AML-193 (cell line): ENCODE measurements at places on chromosomes 13 and 19.

DNA sequence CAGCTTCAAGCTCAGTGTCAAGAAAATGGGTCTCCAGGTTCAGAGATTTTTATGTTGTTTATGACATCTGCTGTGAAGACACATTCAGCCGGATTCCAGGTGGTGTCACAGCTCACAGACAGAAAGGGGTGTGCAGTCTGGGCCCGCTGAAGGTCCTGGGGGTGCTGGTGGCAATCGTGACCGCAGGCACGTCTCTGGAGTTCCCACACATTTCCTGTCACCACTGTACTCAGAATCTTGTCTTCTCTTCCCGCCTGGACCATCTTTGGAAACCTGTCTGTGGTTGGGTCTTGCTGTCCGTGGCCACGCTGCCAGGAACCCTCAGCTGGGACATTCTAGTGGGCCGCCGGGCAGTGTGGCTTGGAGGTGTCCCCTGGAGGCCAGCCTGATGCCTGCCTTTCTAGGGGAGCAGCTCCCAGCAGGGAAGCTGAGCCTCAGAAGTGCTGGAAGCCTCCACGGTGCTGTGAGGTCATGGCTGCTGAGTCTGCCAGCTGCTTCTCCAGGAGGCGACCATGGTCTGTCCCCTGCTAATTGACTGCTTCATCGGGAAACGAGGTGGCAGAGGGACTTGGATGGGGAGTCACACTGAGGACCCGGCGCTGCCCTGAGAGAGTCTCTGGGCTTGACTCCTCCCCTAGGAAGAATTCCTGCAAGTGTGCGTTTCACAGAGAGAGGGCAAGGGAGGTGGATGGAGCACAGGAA is 3.7 kb downstream of the TEX29 start:
- no peak for DNase-seq

- DNase-seq: peak; percentile 27
Measured at GRCh38 chr19:31340042-31341025, 8.9 kb downstream of the TSHZ3 start.

DNA sequence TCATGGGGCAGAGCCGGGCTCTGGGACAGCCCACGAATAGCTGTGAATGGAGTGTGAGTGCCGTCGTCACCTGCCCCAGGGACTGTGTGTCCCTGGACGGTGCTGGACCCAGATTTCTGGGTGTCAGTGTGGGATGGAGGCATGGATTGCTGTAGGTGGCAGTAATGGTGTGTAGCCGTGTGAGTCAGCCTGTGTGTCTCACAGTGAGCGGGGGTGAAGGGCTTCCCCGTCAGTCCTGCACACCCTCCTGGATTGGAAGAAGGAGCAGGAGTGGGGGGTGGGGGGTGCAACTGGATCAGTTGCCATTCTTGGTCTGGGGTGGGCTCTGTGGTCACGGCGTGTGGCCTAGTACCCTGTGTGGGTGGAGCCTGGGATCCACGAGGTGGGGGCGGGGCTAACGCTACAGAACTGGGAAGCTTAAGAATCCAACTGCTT is 6.5 kb upstream of the LTBP4 start:
- no peak for DNase-seq

DNA sequence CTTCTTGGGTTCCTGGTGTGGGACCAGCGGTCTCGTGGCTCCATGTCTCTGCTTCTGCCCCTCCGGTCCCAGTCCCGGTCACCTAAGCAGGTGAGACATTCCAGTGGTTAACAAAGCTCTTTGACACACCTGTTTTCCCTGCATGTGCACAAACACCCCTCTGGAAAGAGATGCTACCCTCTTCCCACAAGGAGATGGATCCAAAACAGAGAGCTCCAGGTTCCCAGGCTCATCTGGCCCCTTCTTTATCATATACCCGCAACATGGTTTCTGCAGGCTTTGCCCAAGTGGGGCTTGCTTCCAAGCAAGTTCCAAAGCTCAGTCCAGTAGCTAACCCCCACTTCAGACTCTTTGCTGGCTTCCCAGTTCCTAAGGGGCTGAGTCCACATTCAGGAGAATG is 17.8 kb downstream of the PEG3 start:
- DNase-seq: no peak

GRCh38 chr13:109157275-109157674 is 527.9 kb downstream of the MYO16 start:
- DNase-seq: no peak

- no peak for DNase-seq
Measured at GRCh38 chr13:40368127-40368891, 298.1 kb downstream of the FOXO1 start.

- no peak for DNase-seq
Measured at GRCh38 chr13:27965740-27966640, 3.1 kb downstream of the CDX2 start.

- DNase-seq: no peak
Measured at GRCh38 chr13:36769126-36769525, 49.9 kb upstream of the RFXAP start.

DNA sequence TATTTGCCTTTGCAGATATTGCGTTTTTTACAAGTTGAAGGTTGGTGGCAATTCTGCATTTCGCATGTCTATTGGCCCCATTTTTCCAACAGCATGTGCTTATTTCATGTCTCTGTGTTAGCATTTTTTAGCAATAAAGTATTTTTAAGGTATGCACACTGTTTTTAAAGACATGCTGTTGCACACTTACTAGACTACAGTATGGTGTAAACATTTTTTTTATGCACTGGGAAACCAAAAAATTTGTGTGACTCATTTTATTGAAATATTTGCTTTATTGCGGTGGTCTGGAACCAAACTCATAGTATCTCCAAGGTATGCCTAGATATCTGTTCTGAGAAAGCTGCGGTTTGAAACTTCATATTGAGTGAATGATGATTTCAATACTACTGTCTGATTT is 55.4 kb upstream of the RNF113B start:
- DNase-seq: no peak

DNA sequence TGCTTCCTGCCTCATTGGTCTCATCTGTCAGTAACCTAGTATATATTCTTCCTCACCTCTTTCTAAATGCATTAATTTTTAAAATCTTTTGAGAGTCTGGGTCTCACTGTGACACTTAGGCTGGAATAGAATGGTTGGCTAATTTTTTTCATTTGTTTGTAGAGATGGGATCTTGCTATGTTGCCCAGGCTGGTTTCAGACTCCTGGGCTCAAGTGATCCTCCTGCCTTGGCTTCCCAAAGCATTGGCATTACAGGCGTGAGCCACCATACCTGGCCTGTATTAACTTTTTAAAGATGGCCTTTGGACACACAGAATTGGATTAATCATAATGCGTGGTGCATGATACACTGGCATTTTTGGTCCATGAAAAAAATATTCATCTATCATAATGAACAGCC is 29.9 kb downstream of the SIPA1L3 start:
- DNase-seq: no peak

DNA sequence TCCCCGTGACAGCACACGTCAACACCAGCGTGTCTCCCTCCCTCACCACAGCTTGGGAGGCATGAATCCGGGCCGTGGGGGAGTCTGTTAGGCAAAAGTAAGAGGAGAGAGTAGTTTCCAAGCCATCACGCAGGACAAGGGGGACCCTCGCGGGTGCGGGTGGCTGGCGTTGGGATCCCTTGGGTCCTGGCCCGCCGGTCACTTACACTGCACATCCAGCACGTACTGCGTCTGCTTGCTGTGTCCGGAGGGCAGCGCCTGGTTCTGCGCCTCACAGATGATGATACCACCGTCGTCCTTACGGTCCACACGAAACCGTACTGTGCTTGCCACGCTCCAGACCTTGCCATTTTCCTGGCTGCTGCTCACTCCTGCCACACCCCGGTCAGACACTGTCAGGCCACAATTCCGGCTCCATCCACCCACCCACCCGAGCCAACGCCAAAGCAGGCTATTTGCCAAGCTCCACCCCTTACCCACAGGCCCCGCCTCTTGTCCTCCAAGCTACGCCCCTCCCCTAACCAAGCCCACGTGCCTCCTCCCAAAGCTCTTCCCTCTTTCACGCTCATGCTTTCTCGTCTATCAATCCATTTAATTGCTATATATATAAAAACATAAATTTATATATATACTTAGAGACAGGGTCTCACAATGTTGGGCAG is 6.6 kb upstream of the ZNF428 start:
- no peak for DNase-seq

DNA sequence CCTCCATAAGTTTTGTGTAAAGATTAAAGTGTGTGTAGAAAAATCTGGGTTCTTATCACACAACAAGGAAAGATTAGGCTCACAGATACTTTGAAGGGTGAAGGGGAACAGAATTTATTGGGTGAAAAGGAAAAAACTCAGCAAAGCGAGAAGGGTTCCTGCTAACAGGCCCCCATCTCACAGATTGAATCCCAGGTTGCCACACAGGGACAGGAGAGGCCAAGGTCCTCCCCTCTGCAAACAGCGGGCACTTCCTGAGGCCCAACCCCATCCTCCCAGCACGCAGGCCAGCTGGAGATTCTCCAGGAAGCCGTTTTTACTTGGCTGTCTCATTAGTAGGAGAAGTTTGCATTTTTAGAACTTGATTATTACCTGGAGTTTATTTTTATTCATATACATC is 15.2 kb upstream of the ERCC5 start:
- DNase-seq: no peak

DNA sequence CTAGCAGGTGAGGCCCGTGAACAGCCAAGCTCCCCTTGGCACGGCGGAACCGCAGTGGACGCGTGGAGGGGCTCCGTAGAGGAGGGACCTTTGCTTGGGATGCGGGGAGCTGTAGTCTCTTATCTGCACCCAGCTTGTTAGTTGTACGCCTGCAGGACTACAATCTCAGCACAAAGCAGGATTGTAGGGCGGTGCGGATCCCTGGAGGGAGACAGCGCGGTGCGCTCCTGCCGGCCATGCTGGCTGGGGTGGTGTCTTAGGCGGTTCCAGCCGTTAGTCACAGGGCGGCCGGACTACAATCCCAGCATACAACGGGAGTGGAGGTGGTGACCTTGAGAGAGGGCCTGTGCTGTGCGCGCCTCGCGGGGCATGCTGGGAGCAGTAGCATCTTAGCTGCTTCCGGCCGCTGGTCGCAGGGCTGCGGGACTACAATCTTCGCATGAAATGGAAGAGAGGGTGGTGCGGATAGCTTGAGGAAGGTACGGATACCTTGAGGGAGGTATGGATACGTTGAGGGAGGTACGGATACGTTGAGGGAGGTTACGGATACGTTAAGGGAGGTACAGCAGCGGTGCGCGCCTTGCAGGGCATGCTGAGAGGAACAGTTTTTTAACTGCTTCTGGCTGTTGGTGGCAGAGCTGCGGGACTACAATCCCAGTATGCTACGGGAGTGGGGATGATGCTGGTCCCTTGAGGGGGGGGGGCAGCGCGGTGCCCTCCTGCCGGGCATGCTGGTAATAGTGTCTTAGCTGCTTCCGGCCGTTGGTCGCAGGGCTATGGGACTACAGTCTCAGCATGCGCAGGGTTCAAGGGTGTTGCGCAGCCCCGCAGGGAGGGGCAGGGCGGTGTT is 1419.1 kb downstream of the UQCRFS1 start:
- DNase-seq: peak; percentile 81

DNA sequence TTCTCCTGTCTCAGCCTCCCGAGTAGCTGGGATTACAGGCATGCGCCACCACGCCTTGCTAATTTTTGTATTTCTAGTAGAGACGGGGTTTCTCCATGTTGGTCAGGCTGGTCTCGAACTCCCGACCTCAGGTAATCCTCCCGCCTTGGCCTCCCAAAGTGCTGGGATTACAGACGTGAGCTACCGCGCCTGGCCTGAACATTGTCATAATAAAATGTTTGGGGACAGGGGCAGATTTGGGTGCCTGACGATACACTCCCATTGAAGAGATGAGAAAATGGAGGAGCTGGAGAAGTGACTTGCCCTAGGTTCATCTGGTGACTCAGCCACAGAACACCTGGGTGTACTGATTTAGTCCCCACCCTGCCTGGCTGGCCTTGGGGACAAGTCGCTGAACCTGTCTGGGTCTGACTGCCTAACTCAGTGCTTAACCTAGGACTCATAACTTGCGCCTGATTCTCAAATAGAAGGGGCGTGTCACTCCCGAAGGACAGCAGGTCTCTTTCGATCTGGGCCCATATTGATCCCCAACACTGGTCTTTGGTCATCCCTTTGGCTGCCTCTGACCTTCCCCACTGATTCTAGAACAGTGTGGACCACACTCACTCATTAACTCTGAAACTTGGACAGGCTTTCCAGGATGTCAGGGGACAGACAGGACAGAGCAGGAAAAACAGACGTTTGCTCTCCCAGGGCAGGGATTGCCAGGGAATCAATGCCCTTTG is 7.6 kb upstream of the BICRA start:
- no peak for DNase-seq

GRCh38 chr13:70955887-70956286 is 847.6 kb upstream of the KLHL1 start:
- no peak for DNase-seq

DNA sequence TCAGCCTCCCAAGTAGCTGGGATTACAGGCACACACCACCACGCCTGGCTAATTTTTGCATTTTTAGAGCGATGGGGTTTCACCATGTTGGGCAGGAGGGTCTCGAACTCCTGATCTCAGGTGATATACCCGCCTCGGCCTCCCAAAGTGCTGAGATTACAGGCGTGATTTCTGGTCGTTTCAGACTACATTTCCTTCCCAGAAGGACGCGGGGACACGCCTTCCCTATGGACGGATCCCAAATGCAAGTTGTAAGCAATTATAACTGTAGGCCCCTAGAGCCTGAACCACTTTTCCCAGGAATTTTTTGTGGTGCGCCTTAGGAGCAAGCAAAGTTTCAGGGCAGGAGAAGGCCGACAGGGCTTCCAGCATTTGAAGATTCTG is 17.8 kb upstream of the ZNF331 start:
- DNase-seq: no peak

DNA sequence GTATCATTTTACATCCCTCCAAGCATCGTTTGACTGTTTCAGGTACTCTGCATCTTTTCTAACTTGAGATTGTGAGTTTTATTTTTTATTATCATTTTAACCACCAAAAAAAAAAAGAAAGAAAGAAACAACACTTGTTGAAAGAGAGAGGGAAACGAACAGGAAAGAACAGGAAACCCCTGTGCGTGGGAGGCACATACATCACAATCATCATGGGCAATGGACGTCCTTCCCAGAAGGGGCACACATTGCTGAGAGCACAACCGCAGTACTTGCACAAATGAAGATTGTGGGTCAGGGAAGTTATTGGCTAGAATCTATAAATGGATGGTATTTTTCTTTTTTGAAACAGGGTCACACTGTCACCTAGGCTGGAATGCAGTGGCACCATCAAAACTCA is 1.7 kb downstream of the CLC start:
- no peak for DNase-seq

DNA sequence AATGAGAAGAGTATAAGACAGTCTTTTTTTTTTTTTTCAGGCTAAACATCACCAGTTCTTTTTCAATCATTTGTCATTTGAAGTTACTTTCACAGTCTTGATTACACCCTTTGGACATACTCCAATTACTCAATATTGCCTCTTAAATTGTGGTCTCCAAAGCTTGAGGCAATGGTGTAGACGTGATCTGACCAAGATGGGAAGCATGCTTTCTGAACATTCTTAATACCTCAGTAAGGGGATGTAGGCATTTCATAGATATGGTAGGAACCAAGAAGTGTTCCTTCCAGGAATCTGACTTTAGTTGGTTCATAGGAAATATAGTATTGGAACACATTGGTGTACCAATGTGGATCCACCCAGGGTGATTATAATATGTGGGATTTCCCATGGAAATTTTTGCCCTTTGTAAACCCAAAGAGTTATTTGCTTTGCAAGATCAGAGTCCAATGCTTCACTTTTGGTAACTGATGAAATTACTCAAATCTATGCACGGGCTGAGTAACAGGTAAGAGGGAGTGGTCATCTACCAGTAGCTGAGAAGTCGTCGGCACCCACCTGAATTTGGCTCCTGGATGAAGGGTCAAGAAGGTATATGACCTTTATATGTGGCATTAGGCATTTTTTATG is 62.2 kb downstream of the ERCC5 start:
- DNase-seq: no peak
